ENCODE measurements at places on chromosomes 4 and X. TPM values are rescaled to one million over a fixed set of nuclear protein-coding genes. Genes with fewer than 3 reads are reported as not detected.

Gene FGG
- polyA plus RNA-seq: 3.2 TPM

Gene OPN1MW
- polyA plus RNA-seq: not detected

Gene GPR119
- not detected for polyA plus RNA-seq

Gene CCNG2
- polyA plus RNA-seq: 4.5 TPM

Gene GJB1
- polyA plus RNA-seq: 0.15 TPM

Gene ETDA
- polyA plus RNA-seq: not detected

Gene LRCH2
- not detected for polyA plus RNA-seq

Gene ATP5ME
- polyA plus RNA-seq: 660 TPM

All from A549 (cell line).